Endothelial cell of umbilical vein (primary cell): ENCODE measurements at places on chromosomes 3 and 15. TPM values are rescaled to one million over a fixed set of nuclear protein-coding genes. Genes with fewer than 3 reads are reported as not detected.

Gene CHRD
- polyA plus RNA-seq: 0.27 and 0.54 TPM in 2 replicates

DNA sequence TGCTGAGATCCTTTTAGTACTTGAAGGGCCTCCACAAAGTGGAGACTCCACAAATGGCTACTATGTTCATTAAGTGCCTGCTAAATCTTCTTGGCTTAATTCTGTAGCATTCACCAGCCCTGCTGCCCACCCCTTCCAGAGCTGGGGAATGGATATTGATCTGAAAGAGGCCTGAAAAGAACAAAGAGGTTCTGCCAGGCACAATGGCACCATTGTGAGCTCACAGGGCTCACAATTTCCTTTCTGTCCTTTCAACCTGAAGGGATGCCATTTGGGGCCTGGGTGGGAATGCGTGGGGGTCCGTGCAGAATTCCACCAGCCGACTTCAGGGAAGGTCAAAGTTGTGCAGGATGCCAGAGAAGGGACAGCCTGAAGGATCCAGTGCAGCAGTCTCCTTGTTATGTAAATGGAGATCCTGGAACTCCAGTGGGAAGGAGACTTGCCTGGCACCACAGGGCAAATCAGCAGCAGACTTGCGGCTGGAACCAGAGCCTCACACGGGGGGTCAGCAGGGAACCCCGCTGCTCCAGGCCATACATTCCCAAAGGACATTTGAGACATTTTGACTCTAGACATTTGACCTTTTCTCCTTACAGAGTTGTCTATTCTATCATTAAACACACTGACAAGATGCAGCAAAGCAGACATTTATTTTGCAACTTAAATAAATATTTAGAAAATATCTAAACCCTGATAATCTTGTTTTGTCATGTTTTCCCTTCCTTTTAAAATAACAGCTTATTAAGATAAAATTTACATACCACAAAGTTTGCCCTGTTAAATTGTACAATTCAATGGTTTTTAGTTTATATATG lies 21.5 kb upstream of the MORF4L1 start:
- H3K36me3 ChIP-seq: no peaks in the 10 kb centered on the region
- no peak overlapping the region for H3K27ac ChIP-seq
- DNase-seq: no peak
- no peak overlapping the region for H3K4me3 ChIP-seq
- no peaks in the 10 kb centered on the region for H3K4me1 ChIP-seq
- no peaks in the 10 kb centered on the region for H3K27me3 ChIP-seq

GRCh38 chr3:77464111-77464688 lies 424.3 kb downstream of the ROBO2 start:
- H3K27ac ChIP-seq: no peak overlapping the region
- H3K36me3 ChIP-seq: no peaks in the 10 kb centered on the region
- no peak for DNase-seq
- no peak overlapping the region for H3K4me3 ChIP-seq
- H3K4me1 ChIP-seq: no peaks in the 10 kb centered on the region

GRCh38 chr15:57767481-57767880 lies 61.0 kb downstream of the POLR2M start:
- no peak overlapping the region for H3K4me3 ChIP-seq
- no peak for DNase-seq
- no peaks in the 10 kb centered on the region for H3K36me3 ChIP-seq
- H3K27ac ChIP-seq: no peak overlapping the region

- H3K36me3 ChIP-seq: no peaks in the 10 kb centered on the region
- no peak for DNase-seq
- H3K27ac ChIP-seq: no peak overlapping the region
- no peaks in the 10 kb centered on the region for H3K27me3 ChIP-seq
Observed at GRCh38 chr3:137249311-137249940, 291.6 kb downstream of the IL20RB start.

Gene SLC12A1
- polyA plus RNA-seq: not detected in 2 replicates

- H3K4me1 ChIP-seq: no peaks in the 10 kb centered on the region
- no peaks in the 10 kb centered on the region for H3K27me3 ChIP-seq
- DNase-seq: no peak
- no peak overlapping the region for H3K27ac ChIP-seq
Observed at GRCh38 chr15:69980341-69981059, 117.2 kb downstream of the TLE3 start.
